ENCODE measurements at places on chromosomes 3 and 15.

- peak; percentile 94 for DNase-seq
These were observed 63.0 kb downstream of the SH3BP5 start for GRCh38 chr3:15269091-15269989.

DNA sequence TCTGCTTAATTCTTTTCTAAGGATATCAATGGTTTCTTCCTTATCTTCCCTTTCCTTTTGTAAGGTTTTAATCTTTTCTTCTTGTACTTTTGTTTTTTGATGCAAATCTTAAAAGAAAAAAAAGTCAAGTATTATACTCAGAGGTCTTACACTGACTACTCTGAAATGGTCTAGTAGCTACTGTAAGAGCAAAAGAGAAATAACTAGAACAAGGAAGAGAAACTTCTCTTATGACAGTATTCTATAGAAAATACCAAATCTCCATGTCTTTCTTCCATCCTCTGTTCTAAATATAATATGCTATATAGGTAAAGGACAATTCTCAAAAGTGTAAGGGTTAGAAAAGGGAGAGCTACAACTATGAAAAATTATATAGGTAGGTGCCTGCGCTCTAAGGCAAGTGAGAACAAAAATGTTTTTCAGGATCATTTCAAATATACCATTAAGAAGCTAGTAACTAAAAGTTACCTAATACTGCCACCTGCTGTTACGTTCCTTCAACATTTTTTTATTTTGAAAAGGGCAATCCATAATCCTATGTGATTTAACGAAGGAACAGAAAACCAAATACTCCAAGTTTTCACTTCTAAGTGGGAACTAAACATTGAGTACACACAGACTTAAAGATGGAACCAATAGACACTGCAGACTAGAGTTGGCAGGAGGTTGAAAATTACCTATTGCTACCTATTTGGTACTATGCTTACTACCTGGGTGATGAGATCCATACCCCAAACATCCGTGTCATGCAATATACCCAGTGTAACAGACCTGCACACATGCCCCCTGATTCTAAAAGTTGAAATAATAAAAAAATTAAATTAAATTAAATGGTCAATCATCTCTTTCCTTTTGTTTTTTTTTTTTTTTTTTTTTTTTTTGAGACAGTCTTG lies 36.7 kb downstream of the CIP2A start:
- peak; percentile 57 for DNase-seq

GRCh38 chr3:77588863-77589262 lies 549.0 kb downstream of the ROBO2 start:
- DNase-seq, result no peak

- DNase-seq, result no peak
These were observed 531.2 kb upstream of the CFAP20DC start for GRCh38 chr3:59580996-59581395.

DNA sequence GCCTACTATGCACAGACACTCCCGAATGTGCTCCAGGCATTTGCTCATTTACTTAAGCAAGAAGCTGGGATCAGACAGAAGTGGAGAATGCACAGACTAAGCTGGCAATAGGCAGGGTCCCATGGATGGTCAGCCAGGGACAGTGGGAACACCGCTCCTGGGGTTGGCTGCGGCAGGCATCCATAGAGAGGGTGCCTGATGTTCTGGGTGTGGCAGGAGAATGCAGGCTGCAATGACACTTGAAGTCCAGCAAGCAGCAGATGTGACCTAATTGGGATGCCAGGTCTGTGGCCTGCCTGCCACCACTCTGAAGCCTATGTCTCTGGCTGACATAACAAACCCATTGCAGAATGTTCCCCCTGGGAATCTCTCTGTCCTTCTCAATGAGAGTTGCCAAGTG lies 40.2 kb upstream of the SLC6A11 start:
- no peak for DNase-seq

GRCh38 chr3:24119321-24119751 lies 174.2 kb downstream of the NR1D2 start:
- DNase-seq, result no peak

GRCh38 chr3:46856576-46857471 lies 6.4 kb downstream of the MYL3 start:
- DNase-seq, result no peak

- DNase-seq, result no peak
These were observed 1.2 kb downstream of the KPNA1 start for GRCh38 chr3:122513386-122514122.

DNA sequence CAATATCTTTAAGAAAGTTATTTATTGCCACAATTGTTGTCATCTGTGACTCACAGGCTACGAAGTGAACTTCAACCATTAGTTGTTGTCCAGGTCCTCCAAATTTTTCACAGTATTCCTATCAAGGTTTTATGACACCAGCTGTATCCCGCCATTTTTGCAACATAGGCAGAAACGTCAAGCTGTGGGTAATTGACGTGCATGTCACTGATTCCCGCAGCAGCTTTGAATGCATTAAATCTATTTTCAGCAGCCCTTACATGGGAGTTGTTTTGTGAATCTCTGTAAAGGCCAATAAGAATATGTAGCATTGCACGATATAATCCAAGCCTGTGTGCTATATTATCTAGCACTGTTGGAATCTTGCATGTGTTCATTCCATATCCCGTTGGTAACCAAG lies 109.1 kb upstream of the TOPAZ1 start:
- no peak for DNase-seq

DNA sequence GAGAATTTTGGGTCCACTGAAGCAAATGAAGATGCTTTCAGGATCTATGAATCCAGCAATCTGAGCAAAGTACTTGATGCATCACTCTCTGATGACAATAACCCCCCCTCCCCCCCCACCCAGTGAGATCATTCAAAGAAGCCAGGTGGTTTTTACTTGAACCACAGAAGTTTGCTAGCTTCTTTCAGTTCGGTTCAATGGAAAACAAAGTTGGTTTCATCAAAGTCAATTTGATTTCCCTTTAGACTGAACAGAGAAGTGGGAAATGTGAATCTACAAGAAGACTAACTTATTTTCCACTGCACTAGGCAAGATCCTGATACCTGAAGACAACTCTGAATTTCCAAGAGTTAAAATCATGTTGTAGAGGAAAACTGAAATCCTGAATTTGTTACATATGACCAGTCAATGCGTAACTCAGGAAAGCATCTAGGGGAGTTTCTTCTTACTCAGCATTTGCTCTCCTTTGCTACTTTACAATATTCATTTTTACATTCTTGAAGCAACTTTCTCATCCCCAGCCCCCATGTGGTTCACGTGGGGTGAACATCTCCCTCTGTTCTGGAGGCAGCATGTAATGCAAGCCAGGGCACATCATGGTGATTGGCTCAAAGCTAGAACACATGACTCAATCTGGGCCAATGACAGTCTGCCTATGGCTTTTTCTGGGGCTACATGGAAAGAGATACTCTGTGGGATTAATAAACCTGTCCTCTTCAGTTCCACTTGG lies 572.6 kb downstream of the FOXP1 start:
- DNase-seq, result peak; percentile 72

DNA sequence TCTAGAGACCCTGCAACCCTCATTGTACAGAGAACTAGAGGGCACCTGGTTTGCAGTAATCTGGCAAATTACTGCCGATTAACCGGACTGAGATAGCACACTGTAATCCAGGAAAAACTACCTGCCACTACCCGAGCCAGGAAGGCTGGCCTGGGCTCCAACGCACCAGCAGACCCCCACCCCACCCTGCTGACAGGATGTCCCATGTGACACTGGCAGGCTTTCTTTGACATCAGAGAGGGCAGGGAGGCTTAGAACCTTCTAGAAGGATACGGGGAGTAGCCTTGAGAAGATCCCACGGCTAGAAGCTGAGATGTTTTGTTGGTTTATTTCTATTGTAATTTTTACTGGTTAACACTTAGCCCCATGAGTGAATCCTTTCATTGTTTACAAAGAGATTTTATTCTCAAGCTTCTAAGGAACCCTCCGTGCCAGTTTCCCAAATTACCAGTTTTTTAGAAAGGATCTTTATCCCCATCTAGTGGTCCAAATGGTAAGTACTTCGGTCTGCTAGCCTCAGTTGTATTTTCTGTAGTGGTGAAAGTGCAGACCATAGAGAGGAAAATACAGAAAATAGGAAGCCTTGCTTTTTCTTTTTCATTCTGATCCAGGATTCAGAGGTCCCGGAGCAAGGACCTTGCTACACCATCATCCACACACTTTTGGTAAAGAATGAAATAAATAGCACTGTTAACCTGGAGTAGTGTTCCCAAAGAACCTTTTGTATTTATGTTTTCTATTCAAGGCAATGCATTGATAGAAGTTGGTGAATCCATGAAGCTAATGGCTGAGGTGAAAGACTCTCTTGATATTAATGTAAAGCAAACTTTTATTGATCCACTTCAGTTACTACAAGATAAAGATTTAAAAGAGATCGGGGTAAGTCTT lies 81.9 kb upstream of the ADAMTSL3 start:
- no peak for DNase-seq

GRCh38 chr3:65993134-65993900 lies 45.4 kb downstream of the MAGI1 start:
- no peak for DNase-seq

- no peak for DNase-seq
These were observed 42.8 kb downstream of the ALDH1L1 start for GRCh38 chr3:126137490-126138130.

DNA sequence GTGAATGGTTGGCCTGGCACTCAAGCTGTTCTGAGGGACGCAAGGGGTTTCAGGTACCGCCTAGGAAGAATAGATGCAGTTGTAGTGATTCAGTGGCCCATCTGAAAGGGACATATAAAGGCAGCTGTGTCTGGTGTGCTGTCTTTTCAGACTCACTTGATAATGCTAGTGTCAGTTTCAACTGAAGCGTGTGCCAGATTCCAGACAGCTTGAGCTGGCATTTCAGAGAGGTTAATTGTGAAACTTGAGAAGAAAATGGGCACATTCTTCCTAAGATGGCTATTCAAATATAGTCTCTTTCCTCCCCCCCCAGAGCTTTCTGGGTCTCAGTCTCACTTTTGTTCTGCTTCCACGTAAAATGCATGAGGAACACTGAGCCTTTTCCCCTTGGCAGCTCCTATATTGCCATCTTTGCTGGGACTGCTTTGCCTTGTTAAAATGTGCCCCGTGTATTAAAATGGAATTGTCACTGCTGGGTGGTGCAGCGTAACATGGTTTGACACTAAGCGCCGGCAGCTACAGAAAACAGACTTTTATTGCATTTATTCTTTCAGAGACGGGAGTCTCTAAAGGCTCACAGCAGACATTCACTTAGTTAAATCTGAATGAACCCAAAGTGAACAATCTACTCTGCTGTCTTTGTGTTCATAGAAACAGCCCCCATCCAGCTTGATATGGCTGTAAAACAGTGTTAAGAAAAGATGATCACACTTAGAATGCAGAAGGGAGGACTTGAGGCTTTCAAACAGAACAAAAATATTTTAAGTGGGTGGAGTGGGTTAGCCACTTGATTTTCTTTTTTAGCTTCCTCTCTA lies 478.7 kb downstream of the RBMS3 start:
- DNase-seq, result no peak

GRCh38 chr3:71504250-71505036 lies 79.1 kb downstream of the FOXP1 start:
- peak; percentile 57 for DNase-seq

DNA sequence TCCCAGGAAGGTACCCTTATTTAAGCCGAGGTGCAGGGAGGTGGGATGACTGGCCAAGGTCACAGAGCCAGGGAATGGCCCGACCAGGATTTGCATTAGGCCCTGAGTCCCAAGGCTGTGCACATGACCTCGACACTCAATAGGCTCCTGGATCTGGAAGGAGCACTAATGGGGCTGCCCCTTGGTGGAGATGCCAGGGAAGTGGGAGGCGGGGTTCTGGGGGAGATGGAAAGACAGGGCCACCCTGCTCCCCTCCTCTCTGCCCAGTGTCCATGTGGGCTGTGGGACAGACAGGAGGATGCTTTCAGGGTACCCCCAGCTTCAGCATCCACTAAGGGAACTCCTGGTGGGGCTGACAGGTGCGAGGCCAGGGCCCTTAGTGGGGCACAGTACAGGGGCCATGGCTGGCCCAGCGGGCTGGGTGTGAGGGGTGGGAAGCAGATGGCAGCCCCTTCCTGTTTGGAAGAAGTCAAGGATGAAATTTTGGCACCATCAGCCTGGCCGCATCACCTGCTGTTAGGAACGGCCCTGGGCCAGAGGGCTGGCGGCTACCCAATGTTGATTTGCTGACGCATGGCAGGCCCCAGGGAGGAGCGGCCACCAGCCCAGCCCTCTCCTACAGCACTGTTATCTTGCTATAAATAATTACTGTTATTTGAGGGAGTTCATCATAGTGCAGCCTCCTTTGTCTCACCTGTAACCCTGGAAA lies 37.3 kb downstream of the ATP2B2 start:
- no peak for DNase-seq

DNA sequence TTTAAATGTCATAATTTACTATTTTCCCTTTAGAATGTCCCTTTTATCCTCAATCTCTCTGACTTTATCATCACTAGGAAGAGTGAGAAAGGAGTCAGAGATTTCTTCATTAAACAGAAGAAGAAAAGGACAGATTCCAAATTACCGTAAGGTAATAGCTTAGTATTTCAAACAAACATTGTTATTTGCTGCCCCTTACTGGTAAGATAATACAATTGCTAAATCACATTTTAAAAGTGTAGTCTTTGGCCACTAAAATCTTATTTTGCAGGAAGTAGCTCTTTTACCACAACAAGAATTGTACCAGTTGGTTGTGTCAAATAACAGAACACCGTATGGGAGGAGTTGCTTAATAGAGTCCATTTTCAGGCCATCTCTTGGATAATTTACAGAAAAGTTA lies 53.7 kb downstream of the CGGBP1 start:
- peak; percentile 42 for DNase-seq

DNA sequence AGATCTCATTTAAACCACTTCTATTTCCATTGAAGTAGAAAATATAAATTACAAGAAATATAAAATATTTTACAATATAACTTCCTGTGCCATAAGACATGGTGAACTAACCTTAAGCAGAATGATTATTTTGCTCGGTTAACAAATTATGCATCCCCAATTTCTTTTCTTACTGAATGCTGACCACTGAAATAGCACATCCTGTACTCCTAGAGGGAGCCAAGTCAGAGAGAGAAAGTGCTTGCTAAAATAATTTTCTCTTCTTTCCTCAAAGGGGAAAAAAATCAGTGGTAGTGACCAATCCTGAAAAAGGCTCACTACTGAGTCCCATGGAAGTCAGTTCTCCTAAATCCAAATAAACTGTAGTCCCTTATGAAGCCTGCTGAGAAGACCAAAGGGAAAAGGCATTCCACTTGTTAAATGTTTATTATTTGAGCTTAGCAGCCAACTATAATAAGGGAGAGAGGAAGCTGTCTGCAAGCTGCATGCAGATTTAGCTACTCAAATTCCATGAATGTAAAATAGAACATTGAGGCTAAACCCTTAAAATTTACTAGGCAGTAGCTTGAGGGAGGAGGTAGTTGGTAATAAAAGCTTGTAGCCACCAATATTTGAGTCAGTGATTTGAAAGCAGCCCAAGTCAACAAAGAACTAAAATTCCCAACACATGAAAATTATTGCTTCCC lies 33.1 kb downstream of the CEP152 start:
- no peak for DNase-seq

DNA sequence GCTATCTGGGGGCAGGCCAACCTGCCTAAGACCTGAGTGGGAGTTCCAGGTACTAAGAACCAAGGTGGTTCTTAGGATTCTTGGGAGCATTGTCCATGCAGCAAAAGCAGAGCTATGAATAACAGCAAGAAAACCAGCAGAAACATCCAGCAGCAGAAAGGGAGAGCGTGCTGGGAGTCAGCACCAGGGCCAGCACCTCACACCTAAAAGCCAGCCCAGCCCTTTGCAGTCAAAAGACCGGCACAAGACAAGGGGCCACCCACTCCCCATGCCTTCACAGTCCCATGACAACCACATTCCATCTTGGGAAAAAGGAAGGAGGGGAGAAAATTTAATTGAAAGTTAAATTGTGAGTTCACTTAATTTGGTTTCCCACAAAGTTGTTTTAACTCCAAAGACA lies 364.9 kb downstream of the AGBL1 start:
- no peak for DNase-seq
